Stimulated activated CD8-positive, alpha-beta memory T cell treated with anti-CD3 and anti-CD28 coated beads, Interleukin-4, amount 100 ng/mL, for 1 hour (primary cell): ENCODE measurements at places on chromosomes 4 and X.
A peak's percentile ranks its signal among the peaks of the same experiment; 100 is the strongest.

GRCh38 chr4:6527683-6528595, 47.0 kb upstream of the MAN2B2 start:
- no peak for DNase-seq

GRCh38 chr4:84381759-84382158, 117.3 kb downstream of the NKX6-1 start:
- DNase-seq: no peak

DNA sequence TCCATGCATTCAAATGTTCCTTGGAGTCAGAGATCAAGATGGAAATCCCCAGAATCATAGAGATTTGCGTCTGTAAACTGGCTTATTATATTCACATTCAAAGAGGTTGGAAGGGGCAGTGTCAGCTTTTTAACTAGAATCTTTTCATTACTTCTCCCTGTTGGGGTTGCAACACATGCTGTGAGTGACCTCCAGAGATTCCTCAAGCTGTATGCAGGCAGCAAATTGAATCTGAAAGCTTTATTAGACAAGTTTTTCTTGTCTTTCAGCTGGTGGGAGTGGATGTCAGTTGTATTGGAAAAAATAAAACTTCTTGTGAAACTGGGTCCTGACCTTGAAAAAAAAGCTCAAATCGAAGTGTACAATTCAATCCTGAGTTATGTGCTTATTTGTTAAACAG, 736.5 kb upstream of the FTHL17 start:
- DNase-seq: no peak

- DNase-seq: no peak
Measured at GRCh38 chr4:67556436-67556835, 2.1 kb upstream of the STAP1 start.

DNA sequence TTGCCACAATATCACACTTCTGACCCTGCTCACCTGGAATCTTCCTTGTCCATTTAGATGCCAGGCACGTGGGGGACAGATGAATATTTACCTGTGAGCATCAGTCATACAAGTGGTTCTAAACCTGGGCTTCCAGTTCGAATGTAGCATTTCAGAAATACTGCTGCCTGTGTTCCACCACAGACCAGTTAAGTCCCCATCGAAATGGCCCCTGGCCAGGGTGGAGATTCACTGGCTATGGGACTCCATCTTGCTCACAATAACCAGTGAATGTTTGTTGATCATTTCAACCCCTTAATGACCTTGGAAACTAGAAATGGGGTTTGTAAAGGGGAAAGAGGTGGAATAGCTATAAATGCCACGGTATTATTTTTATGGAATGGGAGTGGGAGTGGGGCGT, 73.8 kb downstream of the CLDN34 start:
- DNase-seq: no peak

GRCh38 chr4:105650190-105650589, 58.3 kb downstream of the INTS12 start:
- no peak for DNase-seq

- no peak for DNase-seq
Measured at GRCh38 chrX:138847930-138848329, 136.4 kb upstream of the FGF13 start.

- DNase-seq: no peak
Measured at GRCh38 chr4:71206763-71207162, 132.1 kb upstream of the SLC4A4 start.

DNA sequence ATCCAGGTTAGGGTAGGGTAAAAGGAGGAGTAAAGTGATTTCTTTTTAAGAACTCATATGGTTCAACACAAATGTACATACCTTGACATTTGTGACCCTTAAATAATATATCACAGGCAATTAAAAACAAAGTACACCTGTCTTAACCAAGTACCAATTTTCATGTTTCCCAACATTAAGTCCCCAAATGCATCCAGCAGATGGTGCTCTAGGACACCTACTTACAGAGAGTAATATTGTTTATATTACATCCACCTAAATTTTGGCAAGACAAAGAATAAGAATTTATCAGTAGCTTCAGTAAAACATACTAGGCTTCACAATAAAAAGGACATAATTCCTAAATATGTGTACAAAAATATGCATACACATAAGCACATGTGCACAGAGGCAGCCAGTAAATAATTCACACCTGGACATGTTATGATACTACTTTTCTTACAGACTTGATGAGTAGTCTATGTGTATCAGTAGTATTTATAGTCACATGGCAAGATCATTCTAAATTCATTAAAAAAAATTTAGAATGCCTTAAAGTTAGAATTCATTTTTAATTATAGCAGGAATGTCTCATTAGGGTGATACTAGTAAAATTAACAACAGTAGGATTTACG, 219.7 kb downstream of the DCLK2 start:
- DNase-seq: no peak

- no peak for DNase-seq
Measured at GRCh38 chr4:120005076-120005475, 61.6 kb downstream of the MAD2L1 start.

DNA sequence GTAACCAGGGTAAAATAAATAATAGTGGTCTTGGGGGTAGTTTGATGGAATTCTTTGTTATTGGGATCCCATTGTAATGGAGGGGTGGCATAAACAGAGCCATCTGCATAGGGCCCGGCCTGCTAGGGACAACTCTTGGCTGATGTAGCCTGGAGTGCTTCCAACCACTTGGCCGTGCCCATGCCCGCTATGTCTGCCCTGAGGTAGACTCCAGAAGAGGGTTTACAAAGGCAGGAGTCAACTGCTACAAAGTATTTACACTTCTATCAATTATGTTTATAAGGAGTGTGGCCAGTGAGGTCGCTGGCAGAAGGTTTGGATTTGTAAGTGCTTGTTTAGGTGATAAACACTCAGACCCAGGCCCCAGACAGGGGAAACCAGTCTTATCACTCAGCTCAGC, 8.1 kb downstream of the RASL11B start:
- no peak for DNase-seq

DNA sequence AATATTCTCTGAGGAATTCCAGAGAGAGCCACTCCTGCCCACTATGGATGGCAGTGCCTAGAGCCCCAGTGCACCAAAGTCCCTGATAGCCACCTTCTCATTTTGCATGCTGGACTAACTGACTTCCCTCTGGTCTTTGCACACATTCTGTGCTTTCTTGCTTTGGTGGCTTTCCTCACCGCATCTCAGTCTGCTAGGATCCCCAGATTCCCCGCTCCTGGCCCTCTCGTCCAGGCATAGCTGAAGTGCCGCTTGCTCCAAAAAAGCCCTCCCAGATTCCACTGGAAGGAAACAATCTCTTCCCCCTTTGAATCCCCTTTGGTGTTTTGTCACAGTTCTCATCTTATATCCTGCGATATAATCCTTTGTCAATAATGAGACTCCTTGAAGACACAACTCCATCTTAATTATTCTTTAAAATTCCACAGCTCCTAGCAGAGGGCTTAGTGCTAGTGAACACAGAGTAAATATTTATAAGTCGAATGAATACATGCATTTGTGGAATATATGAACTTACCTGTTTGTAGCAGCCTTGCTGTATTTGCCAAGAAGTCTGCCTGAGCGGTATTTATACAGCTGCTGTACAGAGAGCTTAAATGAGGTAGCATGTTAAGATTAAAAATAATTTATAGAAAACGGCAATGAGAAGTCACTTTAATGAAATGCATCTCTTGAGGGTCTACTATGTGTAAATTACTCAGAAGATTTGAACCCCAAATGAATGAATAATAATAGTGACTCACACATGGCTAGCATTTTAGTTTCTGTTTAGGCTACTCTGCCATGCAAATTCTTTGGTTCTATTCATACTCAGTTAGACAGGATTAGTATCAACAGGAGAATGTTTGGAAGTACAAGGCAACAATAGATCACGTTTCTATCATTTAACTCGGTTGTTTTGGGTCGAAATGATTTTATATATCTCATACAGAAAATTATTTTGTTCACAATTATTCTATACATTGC, 421.9 kb upstream of the TENM3 start:
- DNase-seq: no peak

- DNase-seq: no peak
Measured at GRCh38 chr4:150768497-150768896, 186.5 kb downstream of the MAB21L2 start.

DNA sequence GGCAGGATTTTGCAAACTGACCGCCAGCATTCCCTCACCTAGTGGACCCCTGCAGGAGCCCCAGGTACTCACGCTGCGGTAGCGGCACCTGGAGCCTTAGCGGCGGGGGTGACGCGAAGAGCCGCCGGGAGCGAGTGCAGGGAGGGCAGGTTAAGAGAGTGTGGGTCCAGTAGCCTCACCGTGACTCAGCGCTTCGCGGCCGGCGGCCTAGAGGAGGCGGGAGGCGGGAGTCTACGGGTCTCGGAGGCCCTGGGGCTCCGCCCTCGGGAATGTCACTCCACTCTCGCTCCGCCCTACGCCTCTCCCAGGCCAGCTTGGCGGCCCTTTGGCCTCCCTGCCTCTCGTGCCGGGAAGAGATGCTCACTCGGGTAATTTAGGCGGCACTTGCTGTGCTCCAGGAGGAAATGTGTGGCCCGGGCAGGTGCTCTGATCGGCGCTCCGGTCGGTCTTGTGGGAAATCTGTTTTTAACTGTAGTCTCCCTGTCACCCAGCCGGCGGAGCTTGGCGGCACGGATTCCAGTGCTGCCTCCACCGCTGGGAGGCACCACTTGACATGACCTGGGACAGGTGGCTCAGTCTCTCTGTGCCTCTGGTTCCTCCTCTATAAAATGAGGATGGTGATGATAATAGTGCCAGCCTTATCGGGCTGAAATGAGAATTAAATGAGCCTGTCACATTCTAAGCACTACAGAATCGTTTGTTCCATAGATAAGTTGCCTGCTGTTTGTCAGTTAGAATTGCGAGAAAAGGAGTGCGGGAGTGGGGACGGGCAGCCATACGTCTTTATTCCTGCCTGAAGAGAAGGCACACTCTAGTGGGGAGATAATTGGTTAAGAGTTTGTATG, at the start of gene PIR:
PIR (minus strand) TSS at position 216 of the 845 bp plus-strand sequence. CDS start 2,076 bp downstream, outside the sequence.
- DNase-seq: peak; percentile 3

GRCh38 chr4:11428231-11428898, at the start of gene HS3ST1:
HS3ST1 (minus strand) TSS chr4:11428894; CDS start chr4:11400005, 28,889 bp downstream.
- no peak for DNase-seq

- DNase-seq: no peak
Measured at GRCh38 chrX:150761819-150762216, 68.6 kb downstream of the MTMR1 start.

- no peak for DNase-seq
Measured at GRCh38 chr4:127574643-127575042, 58.1 kb upstream of the INTU start.

DNA sequence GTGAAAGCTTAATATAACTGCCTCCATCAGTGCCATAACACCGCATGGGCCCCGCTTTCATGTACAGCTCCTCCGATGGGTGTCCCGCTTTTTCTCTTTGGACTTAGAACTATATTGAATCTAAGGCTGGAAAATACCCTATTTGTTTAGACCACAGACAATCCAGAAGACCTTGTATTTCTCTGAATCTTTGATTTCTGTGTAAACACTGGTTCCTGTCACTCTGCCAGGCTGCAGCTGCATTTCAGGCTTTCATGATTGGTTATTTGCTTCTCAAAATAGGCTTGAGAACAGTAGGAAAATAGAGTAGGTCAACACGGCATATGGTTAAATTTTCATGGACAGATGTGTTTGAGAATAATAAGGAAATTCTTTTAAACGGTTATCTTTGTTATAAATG, 80.0 kb downstream of the NWD2 start:
- DNase-seq: no peak

GRCh38 chr4:74365761-74366160, 816 bp downstream of the EREG start:
- DNase-seq: no peak

DNA sequence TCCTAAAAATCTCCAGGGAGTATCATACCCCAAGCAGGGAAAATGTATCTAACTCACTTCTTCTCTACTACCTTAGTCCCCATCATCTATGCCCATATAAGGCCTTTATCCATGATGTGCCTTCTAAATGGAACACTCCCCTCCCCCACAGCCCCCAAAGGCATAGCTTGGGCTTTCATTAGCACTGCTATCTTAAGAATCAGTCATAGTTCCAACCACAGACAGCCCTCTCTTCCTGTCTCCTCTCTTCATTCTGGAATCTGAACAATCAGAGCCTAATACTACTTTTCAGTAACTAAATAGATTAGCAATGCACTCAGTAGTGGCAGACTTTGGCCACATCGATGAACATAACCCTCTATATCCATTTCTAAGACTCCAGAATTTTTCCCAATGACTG, 313.2 kb upstream of the DKK2 start:
- DNase-seq: no peak

DNA sequence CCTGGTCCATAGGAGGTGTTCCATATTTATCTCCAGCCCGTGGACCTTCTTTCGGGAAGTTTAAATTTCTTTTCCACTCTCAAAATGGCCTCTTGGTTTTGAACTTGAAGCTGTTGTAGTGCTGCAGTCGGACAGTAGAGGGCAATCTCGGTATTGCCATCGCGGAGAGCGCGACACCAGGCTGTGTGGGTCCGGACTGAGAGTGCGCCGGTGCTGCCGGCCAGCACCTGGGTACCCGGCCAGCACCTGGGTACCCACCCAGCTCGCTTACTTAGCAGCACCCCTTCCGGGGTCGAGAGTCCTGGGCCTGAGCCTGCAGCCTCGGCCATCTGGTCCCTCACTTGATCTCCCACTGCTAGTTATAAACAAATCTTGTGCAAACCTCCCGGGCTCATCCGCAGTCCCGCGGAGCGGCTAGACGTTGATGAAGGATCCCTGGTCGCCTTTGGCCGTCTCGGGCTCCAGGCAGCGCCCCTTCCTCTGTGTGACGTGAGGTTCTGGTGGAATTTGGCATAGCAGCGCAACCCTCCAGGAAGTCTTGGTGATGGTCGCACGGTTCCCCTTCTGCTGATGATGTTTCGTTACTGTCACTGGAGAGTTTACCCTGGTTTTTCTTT, 18.0 kb downstream of the FAM9A start:
- no peak for DNase-seq

- DNase-seq: no peak
Measured at GRCh38 chr4:48490012-48490679, at the start of gene ZAR1. ZAR1 (plus strand) TSS chr4:48490252; CDS start chr4:48490292, 40 bp downstream.

DNA sequence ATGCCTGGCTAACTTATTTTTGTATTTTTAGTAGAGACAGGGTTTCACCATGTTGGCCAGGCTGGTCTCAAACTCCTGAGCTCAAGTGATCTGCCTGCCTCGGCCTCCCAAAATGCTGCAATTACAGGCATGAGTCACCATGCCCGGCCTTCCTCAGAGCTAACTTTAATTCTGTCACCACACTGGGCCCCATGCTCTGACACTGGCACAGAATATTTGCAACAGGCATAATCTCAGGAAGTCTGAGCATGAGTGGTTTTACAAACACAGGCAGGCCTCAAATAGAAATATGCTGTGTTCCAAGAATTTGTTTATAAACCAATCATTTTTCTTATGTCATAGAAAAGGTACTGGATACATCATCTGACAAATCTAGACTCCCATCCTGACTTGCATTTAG, 32.7 kb upstream of the FAM9C start:
- DNase-seq: no peak

GRCh38 chr4:115424852-115425251, 311.4 kb upstream of the NDST4 start:
- DNase-seq: no peak
